ENCODE measurements at places on chromosomes 4 and X.

DNA sequence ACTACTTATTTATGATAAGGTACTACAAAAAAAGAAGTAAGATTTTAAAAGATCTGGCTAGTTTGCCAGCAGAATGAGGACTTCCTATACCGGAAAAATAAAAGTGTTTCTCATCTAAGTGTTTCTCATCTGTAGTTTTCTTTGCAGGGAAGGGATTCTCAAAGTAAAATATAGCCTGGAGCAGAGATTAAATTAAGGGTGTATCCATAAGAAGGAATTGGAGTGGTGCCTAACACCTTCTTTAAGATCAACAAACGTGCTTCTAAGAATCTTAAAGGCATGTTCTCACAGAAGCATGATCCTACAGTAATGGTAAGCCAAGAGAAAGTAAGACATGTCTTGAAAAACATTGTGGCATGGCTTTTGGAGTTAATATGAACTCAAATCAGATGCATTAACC is 528.2 kb downstream of the GBA3 start:
- no peak for DNase-seq

DNA sequence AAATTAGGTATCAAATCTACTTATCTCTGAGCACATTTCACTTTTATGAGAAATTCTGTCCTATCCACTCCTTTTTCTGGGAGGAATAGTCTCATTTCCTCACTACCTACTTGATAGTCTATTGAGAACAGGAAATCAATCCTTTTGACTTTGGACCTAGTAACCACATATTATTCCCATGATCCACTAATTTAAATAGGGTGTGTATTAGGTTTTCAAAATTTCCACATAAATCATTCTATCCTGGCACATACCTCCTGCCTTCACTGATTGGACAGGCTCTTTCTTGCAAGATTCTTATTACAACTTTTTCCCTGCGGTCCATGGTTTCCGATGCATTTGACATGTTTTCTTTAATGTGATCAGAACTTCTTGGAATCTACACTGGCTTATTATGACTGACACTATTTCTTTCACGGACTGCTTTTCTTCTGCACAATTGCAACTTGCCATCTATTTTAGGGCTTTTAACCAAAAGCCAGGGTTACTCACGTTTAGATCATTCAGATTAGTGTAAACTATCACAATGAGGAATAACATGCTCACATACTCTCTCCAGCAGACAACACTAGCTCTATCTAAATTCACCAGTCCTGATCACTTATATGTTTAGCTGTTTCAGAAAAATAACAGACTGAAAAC is 419.9 kb upstream of the SLIT2 start:
- no peak for DNase-seq

DNA sequence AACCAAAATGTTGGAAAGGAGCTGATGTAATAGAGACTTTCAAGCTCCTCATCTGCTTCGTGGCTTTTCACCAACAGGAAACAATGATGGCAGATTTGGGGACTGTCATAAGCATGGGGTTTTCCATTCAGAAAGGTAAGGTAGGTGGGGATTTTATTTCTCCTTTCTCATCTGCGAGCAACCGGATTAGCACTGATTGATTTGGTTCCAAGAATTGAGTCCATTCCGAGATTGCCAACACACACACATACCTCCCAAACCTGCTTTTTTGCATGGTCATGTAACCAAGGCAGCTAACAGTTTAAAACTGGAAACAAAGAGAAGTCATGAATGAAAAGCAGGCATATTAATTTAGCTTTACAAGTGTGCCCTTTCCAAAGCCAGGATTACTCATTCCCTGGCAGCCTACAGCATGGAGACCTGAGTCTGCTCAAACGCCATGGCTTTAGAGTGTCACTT is 63.0 kb upstream of the LNX1 start:
- no peak for DNase-seq

DNA sequence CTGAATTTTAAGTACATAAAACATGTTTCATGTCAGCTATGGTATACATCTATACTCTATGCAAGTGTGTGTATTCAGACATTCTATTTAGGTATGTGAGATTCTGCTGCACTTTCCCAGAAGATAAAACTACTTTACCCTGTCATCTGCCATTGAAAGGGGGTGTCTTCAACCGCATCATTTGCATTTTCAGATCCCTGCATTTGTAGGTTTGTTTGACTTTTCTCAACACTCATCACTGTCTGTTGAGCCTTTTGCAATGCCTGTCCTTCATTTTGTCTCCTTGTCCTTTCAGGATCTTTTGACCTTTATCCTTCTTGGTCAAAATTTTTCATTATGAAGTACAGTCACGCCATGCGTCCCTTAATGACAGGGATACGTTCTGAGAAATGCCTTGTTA is 103.5 kb downstream of the TMA16 start:
- no peak for DNase-seq

DNA sequence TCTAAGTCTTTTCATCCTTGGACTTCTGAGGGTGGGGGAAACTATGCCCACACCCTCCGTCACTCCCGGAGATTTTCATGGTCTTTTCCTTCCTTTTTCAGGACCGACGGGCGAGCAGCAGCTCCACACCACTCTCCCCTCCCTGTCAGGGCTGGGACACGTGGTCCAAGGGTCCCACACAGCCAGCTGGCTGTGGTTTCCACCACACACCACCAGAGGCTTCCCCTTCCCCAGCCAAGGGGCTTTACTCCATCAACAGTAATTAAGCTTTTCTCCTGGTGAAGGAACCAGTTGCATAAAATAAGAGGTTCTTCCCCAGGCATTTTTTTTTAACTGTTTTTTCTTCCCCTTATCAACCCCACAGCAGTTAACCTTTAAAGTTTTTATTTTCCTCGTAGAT is 453.9 kb downstream of the GPAT3 start:
- no peak for DNase-seq

DNA sequence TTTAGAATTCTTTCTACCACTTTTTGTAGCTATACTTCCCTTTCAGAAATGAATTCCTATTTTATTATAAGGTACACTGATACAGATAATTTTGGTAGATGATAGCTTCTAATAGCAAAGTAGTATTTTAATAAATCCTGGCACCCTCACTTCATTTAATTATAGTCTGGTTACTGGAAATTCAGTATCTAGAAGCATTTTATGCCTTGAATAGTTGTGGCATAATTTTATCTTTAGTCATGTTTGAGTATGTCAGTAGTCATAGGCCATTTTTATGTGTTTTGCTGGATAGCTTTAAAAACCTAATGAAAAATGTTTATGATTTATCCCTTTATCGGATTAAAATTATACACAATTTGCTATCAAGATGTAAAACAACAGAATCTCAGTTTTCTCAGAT is 92.3 kb downstream of the DIAPH2 start:
- no peak for DNase-seq

GRCh38 chr4:105092356-105092755 is 54.3 kb upstream of the TET2 start:
- DNase-seq: no peak

- DNase-seq: no peak
Measured at GRCh38 chr4:20301161-20301560, 49.5 kb downstream of the SLIT2 start.

- no peak for DNase-seq
Measured at GRCh38 chr4:168731706-168732414, 235.0 kb downstream of the PALLD start.

DNA sequence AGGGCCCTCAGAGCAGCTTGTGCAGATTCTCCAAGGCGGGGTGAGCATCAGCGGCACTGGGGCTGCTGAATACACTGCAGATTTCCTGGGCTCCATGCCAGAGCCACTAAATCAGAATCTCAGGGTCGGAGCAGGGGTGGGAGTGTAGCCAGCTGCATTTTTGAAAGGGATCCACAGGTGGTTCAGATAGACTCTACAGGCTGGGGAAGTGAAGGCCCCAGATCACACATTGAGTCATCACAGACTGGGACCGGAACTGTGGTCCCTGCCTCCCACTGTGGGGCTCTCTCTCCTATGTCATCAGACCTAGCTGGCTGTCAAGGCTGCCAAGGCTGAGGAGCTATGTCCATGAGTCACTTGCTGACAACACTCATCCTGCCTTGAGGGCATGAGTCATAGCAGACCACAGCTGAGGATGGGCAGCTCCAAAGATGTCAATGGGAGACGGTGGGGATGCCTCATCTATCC is 162.3 kb upstream of the MAMLD1 start:
- DNase-seq: peak; percentile 0

- no peak for DNase-seq
Measured at GRCh38 chrX:15866147-15866546, 11.5 kb upstream of the AP1S2 start.

DNA sequence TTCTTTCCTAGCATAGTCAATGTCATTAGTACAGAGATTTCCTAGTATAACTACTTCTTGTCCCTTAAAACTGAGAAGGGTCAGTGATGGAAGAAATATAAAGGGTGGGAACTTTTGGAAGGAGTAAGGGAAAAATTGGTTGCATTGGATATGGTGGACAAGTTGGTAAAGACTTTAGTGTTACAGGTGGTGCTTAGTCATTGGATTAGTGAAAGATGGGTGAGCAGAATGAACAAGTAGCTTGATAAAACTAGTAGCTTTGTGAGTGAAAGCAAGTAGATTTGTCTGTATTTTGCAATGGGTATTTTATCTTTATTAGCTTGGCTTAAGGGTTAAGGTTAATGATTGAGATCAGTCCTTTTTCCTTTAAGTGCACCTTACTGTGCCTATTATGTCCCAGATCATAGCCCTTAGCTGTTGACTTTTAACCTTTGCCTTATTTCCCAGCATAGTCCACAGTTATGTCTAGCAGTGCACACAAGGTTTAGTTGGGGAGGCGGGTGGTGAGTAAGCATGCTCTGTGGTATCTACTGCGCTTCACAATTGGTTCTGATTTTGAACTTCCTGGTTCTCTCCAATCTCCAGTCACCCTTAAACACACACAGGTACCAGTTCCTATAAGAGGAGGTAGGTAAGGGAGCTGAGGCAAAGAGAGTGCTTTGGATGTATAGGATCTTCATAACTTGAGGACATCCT is 9.5 kb downstream of the WDR44 start:
- DNase-seq: no peak

DNA sequence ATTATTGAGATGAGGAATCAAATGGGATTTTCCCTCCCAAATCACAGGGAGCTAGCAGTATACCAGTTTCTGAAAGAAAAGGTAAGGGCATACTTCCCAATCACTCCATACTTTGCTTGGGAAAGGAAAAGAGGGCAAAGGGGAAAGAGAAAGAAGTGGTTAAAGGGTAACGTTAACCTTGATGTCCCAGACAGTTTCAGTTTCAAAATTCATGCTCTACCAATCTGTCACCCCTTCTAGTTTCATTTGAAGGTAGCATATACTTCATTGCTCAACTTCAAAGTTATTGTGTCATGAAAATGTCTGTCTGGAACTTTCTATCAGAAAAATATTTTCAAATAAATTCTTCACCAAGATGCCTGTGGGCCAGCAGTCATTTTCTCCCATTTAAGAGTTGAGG is 16.0 kb downstream of the TNMD start:
- DNase-seq: no peak

GRCh38 chrX:119758731-119759247 is 401 bp downstream of the SOWAHD start:
- DNase-seq: peak; percentile 2

DNA sequence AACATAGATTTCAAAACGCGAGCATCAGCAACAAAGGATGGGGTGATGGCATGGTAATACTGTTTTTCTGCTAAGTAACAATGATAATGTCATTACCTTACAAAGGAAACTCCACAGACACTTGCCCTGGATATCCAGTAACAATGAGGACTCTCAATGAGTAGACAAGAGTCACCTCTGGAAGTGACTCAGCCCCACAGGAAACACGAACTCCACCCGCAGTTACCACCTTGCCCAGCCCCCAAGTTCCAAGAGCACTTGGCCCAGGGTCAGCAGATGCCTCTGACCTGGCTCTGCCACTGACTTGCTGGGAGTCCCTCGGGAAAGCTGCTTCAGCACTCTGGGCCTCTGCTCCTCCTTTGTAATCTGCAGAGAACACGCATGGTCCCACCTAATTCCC is 110.3 kb upstream of the MAP3K15 start:
- peak; percentile 14 for DNase-seq

- no peak for DNase-seq
Measured at GRCh38 chrX:149458586-149458985, 46.5 kb downstream of the IDS start.

DNA sequence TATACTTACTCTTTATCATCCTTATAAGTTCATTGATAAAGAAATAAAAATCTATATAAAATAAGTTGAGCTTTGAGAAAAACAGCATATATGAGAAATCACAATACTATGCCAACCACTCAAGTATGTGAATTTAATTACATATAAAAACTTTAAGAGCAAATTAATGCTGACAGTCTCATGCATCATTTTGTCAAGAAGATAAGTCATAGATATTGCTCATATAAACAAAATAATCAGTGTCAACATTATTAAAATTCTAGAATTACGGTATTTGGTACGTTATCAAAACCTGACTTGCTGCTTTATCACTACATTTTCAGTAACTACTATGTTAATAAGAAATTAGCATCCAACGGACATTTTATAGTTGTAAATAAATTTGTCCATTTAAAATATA is 111.2 kb downstream of the FBXO8 start:
- DNase-seq: no peak

- DNase-seq: no peak
Measured at GRCh38 chr4:91058345-91058744, 931.2 kb downstream of the CCSER1 start.

- no peak for DNase-seq
Measured at GRCh38 chr4:53559021-53559620, 32.2 kb downstream of the LNX1 start.

DNA sequence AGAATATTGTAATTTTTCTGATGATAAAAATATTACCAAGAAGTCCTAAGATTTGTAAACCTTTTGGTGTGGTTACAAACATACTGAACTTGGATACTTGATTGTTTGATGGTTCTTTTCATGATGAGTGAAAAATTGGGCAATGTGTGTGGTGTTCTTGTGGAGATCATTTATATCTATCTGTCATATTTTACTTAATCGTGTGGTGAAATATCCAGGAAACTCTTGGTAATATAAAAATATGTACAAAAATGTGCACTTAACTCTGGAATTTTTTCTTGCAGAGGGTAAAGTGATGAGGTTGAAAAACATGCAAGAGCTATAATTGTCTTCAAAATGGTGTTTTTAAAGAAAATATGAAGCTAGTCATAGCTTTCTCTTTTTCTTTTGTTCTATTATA is 2.8 kb downstream of the DCUN1D4 start:
- DNase-seq: no peak

GRCh38 chrX:120824021-120824420 is 51.6 kb downstream of the CT47B1 start:
- no peak for DNase-seq

GRCh38 chr4:77187322-77187721 is 30.3 kb downstream of the CCNG2 start:
- DNase-seq: no peak

- DNase-seq: peak; percentile 19
Measured at GRCh38 chr4:89438102-89438831, 130.7 kb upstream of the GPRIN3 start.

- no peak for DNase-seq
Measured at GRCh38 chr4:14318671-14319070, 683.6 kb upstream of the CPEB2 start.

DNA sequence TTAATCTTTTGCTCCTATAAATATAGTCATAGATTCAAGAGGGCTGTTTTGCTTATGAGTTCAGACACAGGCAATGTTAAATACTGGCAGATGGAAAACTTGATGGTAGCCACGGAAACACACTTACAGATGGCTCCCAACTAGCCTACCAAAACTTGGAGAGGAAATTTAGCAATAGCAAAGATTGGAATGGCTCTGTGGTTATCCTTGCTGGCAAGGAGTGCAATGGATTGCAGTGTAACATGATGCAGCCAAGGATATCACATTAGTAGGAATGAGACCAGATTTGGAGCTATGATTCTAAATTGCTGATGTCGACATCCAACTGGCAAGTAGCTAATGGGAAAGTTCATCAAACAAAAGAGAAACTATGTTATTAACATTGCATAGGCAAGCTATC is 791.0 kb upstream of the DIAPH2 start:
- no peak for DNase-seq

All from activated effector memory CD4-positive, alpha-beta T cell treated with Interleukin-2 at 50 U/mL for 16 hours (primary cell).